ENCODE measurements at places on chromosomes 1 and 21.

DNA sequence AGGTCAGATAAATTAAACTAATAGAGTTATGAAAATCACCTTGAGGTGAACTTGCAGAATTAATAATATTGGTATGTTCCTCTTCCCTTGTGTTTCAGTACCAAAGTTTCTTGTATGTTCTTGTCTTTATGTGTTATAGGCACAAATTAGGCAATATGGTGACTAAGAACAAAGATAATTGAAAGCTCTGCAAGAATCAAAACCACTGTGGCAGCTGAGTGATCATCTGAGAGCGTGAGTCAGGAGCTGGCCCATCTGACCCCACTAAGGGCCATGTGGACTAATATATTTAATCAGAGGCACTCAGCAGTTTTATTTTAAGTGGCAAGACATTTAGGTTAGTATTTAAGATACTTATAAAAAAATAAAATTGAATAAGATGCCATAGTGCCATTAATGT, 12.8 kb upstream of the CASQ2 start:
- DNase-seq, result no peak

DNA sequence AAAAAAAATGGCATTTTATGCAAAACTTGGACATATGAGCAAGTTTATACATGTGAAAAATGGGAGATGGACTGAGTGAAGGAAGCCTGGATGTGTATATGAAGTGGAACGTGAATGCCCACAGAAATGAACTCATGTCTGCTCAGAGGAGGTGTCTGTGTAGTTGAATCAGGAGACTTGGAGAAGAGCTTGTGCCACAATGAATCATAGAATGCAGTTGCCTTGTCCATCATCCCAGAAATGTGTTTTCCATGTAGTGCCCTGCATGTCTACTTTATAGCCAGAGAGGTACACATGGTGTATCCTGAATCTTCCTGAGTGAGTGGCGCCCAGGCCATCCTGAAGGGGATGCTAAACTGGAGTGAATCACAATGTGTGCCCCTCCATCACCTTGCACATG, 2.6 kb upstream of the ILDR2 start:
- DNase-seq, result no peak

- no peak for DNase-seq
Measured at GRCh38 chr1:107678993-107679392, 286.0 kb downstream of the VAV3 start.

GRCh38 chr1:67564193-67564592, 120.8 kb upstream of the GADD45A start:
- DNase-seq, result no peak

DNA sequence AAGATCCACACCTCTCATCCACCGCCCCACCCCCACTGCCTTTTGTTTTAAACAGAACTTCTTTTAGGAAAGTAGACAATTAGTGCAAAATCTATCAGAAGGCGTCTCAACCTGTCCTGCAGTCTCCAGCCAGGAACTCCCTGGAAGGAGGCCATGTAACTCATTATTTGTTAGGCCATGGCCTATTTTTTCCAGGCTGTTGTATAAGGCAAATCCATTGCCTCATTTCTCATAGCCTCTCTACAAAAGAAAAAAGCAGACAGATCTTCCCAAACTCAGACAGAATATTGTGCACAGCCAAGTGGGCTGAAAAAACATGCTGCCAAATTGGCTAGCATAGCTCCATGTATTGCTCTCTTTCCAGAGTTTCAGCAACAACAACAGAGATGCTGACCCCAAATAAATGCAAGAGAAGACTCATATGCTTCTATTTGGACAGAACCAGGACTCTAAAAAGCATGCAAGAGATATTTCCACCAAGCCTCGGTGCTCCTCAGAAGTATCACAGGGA, 770.7 kb upstream of the CXADR start:
- DNase-seq, result no peak

- no peak for DNase-seq
Measured at GRCh38 chr1:19122668-19123067, 87.4 kb downstream of the UBR4 start.

GRCh38 chr1:147808025-147808424, 47.6 kb upstream of the GJA5 start:
- no peak for DNase-seq

DNA sequence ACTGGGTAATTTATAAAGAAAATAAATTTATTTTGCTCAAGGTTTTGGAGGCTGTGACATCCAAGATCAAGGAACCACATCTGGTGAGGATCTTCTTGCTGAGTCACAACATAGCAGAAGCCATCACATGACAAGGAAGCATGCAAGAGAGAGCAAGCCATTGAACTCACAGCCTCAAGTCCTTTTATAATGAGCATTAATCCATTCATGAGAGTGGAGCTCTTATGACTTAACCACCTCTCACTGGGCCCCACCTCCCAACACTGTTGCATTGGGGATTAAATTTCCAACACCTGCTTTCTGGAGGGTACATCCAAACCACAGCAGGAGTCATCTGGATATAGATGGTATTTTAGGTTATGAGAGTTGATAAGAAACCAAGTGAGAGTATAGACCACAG, 20.6 kb upstream of the EGLN1 start:
- no peak for DNase-seq

DNA sequence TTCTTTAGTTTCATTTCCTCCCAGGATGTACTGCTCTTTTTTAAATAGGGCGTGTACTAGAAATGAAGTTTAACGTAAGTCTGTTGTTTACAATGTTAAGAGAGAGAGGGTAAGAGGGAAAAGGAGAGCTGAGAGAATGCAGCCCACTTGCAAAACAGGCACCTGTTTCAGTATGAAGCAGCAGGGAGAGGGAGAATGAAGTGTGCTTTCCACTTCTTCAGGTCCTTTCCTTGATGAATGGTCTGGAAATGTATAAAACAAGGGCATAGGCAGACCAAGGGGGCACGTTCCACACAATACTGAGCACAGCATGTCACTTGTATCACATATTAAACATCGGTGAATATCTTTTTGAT, 2.0 kb downstream of the KCNA3 start:
- peak; percentile 44 for DNase-seq

DNA sequence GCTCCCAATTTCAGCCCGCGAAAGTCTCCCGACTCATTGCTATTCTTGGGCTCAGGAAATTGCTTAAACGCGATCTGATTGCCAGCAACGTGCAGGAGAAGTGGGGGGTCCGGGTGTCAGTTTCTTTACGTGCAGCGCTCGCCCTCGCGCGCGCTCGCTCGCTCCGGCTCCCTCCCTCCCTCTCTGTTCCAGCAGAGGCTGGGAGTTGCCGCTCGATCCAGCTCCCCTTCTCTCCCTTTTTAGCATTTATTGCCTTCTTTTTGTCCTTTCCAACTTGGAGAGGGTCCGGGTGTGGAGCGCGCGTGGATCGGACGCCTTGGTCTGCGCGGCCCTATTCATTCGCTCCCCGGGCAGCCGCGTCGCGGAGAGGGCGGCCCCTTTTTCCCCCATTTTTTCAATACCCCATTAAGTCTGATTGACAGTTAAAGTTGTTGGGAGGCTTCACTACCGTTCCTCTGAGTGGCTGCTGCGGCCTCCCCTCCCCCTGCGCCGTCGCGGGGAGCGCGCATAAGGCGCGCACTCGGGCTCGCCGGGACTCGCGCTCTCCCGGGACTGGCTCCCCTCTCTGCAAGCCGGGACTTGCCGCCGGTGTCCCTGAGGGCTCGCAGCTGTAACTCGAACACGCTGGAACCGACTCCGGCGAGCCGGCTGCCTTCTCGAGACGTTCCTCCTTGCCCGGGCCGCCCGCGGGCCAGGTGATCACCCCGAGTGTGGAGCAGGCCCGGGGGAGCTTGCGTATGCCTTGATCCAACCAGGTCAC, at the start of gene DHRS3:
DHRS3 (minus strand) TSS at position 310 of the 760 bp plus-strand sequence. CDS start 862 bp downstream, outside the sequence.
- DNase-seq, result peak; percentile 87

DNA sequence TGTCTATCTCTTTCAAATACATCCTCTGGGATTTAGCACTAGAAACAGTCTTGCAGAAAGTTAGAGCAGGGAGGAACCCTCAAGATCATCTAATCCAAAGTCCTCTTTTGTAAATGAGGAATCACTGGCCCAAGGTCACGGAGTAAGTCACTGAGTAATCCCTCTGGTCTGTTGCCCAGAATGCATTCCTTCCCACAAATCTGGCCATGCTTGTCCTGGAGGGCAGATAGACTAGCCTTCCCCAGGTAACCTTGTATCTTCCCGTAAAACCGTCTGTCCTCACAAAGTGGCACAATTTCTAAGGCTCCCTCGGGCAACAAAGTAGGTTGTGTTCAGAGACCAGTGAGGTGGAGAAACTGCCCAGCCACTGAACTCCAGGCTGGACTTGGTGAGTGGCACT, 46.2 kb downstream of the DDR2 start:
- DNase-seq, result no peak

GRCh38 chr1:95111014-95111413, 6.1 kb upstream of the TLCD4 start:
- no peak for DNase-seq

DNA sequence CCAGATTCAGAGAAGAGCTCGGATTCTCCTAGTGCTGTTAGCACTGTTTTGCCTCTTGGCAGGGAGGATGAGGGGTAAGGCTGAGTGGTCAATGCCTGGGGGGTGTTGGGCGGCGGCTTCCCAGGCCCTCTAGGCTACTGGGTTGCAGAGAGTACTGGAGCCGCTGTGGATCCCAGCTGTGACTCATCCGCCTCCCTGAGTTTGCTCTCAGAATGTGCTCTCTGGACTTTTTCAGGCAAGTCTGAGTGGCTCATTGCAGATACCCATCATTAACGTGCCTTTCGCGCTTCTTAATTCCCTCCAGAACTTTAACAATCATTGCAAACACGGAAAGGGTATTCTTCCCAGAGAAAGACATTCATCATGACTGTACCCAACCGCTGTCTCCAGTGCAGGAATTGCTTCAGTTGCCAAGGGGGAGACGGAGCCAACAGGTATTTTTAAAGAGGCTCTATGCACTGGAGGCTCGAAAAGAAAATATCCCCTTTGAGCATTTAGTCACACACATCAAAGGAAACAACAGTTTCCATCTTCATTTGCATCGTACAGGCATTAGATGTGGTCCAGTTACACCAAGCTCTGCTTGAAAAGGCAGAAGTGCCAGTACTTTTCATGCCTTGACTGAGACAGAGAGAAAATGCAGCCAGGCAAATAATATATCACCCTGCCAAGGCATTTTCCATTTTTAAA, 14.4 kb upstream of the CAMTA1 start:
- no peak for DNase-seq

DNA sequence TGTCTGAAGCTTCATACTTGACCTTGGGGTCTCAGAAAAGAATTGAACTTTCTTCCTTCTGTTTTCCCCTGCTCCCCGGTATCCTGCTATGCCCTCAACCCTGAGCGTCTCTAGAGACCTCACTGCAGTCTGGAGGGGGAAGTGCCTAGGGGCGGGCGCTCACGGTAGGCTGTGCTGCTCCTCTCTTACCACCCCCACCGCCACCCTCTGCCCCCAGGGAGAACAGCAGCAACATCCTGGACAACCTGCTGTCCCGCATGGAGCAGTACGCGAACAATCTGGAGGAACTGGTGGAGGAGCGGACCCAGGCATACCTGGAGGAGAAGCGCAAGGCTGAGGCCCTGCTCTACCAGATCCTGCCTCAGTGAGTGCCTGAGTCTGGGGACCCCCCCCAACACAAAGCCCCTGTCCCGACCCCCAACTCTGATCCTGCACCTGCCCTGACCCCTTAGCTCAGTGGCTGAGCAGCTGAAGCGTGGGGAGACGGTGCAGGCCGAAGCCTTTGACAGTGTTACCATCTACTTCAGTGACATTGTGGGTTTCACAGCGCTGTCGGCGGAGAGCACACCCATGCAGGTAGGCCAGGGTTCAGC, 10.3 kb downstream of the NPR1 start:
- no peak for DNase-seq

DNA sequence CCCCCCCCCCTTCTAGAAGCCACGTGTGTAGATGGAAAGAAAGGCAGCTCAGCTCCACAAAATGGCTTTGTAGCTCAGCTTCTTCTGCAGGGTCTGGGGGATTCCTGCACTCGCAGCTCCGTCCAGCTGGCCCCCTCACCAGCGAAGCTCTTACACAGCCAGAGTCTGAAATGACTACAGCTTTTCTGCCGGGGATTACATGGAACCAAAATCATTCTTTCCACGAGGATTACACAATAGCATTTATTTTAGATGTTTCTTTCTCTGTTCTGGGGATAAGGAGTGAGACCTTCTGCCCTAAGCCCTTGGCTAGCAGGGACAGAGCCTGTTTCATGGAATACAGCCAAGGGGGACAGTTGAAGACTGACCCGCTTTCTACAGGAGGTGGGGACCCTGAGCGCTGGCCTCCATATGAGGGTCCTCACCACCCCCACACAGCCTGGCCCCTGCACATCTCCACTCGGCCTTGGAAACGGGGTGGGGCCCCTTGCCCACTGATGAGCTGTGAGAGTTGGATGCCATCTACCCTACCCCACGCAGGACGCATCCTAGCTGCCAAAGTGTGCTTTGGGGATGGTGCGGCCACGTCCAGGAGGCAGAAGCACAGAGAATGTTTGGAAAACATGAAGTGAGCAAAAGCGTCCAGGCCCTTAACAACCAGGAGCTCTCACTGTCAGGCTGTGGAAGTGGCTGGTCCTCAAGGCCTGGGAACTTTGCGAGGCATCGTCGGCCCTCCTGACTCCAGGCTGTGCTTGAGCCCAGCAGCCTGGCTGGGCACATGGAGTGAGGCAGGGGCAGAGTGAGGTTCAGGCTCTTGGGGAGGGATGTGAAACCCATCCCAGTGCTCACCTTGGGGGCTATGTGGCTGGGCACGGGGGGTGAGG, 14.5 kb downstream of the ACTRT2 start:
- DNase-seq, result no peak

DNA sequence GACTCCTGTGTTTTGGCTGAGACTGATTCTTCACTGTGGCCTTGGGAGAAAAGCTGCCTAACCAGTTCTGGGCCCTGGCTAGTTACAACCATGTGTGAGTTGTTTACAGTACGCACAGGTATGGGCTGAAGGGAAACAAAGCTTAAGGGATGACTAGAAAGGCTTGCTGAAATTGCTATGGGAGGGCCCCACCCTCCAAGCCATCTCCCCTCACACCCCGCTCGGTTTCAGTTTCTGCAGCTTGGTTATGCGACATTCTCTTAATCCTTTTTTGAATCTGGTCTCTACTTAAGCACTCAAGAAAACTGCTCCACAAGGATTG, 43.1 kb downstream of the PBX1 start:
- DNase-seq, result peak; percentile 59

GRCh38 chr1:183443466-183443865, 25.3 kb upstream of the NMNAT2 start:
- DNase-seq, result no peak

- DNase-seq, result peak; percentile 74
Measured at GRCh38 chr1:32761253-32761877, 55.8 kb downstream of the YARS1 start.

GRCh38 chr1:119091618-119092017, 48.8 kb downstream of the WARS2 start:
- DNase-seq, result no peak

DNA sequence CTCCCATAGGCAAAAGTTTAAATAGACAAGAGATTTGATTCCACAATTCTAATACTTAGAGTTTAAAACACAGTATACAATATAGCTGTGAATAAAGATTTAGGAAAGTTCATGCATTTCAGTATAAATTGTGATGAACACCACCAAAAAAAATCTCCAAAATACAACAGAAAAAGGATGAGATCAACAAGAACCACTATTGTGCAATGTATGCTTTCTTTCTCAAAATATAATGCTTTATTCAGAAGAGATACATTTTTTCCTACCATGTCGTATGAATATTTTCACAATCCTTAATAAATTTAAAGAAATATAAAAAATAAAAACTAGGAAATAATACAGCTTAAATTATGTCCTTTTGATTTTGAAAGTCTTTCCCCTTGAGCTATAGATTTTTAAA, 1309.2 kb downstream of the MRPL39 start:
- DNase-seq, result no peak

- peak; percentile 62 for DNase-seq
Measured at GRCh38 chr1:10779201-10779600, 17.2 kb downstream of the CASZ1 start.

GRCh38 chr1:235532360-235532759, 28.1 kb upstream of the B3GALNT2 start:
- no peak for DNase-seq

- no peak for DNase-seq
Measured at GRCh38 chr1:235013512-235013911, 115.1 kb downstream of the TOMM20 start.
